ENCODE measurements at places on chromosomes 12 and 14.

DNA sequence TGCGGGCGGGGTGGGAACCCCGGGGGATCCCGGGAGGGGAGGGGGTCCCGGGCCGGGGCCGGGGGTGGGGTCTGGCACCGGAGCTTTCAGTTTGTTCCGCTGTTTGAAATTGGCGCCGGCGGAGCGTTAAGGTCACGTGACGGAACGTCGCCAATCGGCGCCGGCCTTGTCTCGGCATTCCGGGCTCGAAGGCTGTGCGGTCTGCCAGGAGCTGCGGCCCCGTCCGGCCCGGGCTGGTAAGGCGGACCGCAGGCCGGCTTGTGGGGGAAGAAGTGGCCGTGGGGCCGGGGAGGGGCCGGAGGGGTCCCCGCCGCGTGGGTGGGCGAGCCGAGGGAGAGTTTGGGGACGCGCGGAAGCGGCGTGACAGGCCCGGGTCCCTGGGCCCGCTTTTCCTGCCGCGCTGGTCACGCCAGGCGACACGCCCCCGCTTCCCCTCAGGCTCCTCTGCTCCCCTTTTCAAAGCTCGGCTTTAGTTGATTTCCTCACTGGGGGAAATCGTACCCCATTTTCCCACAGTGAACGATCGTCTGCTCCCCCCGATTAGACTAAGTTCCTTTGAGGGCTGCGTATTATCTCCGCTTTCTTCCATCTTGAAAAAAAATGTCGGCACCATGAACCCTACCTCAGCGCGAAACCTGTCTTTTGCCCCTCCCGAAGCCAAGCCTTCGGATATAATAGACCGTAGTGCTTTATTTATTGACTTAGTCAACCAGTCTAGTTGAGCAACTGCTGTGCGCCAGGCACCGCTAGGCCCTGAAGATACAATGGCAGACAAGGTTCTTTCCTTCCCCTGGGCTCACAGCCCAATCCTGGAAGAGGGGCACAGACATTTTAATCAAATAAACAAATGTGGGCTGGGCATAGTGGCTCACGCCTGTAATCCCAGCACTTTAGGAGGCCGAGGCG, at the start of the genes FOXM1 and RHNO1:
FOXM1 (minus strand) TSS at position 128 of the 906 bp plus-strand sequence. CDS start 2,696 bp downstream, outside the sequence.
RHNO1 (plus strand) TSS at position 177 of the 906 bp plus-strand sequence. CDS start 8,144 bp downstream, outside the sequence.
- H3K27me3 ChIP-seq: no peaks in the 10 kb centered on the region
- peak within 1 kb of the TSS; percentile 94 for H3K27ac ChIP-seq
- DNase-seq: peak; percentile 88
- peaks cover 10% of the 10 kb centered on the region for H3K4me1 ChIP-seq

- no peak for DNase-seq
- H3K27me3 ChIP-seq: no peaks in the 10 kb centered on the region
- H3K27ac ChIP-seq: peak overlapping the region; percentile 84
- peaks cover 20% of the 10 kb centered on the region for H3K4me1 ChIP-seq
Observed at GRCh38 chr12:112408621-112409020, 784 bp downstream of the RPL6 start.

DNA sequence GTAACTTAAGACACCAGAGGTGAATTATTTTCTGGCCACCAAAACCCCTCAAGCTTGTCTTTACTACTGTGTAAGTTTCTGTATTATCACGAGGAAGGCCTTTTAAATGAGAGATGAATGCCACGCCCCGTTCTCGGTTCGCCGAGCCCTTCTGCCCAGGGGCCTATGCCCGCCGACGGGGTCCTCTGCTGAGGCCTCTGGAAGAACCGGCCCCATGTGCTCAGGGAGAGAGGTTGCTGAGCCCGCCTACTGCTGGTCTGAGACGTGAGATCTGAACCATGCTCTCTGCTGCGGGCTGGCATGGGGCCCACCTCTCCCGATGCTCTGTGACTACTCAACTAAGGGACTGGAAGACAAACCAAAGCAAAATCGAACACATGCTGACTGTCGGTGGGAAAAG, 21.0 kb downstream of the AMN start:
- H3K27ac ChIP-seq: no peak overlapping the region
- no peaks in the 10 kb centered on the region for H3K27me3 ChIP-seq
- no peaks in the 10 kb centered on the region for H3K4me1 ChIP-seq
- no peak overlapping the region for H3K4me3 ChIP-seq
- no peaks in the 10 kb centered on the region for H3K36me3 ChIP-seq
- DNase-seq: no peak

GRCh38 chr12:87376722-87377121, 652.5 kb downstream of the C12orf50 start:
- no peaks in the 10 kb centered on the region for H3K4me1 ChIP-seq
- H3K27me3 ChIP-seq: no peaks in the 10 kb centered on the region
- DNase-seq: no peak
- H3K4me3 ChIP-seq: no peak overlapping the region
- no peak overlapping the region for H3K27ac ChIP-seq
- H3K36me3 ChIP-seq: no peaks in the 10 kb centered on the region

DNA sequence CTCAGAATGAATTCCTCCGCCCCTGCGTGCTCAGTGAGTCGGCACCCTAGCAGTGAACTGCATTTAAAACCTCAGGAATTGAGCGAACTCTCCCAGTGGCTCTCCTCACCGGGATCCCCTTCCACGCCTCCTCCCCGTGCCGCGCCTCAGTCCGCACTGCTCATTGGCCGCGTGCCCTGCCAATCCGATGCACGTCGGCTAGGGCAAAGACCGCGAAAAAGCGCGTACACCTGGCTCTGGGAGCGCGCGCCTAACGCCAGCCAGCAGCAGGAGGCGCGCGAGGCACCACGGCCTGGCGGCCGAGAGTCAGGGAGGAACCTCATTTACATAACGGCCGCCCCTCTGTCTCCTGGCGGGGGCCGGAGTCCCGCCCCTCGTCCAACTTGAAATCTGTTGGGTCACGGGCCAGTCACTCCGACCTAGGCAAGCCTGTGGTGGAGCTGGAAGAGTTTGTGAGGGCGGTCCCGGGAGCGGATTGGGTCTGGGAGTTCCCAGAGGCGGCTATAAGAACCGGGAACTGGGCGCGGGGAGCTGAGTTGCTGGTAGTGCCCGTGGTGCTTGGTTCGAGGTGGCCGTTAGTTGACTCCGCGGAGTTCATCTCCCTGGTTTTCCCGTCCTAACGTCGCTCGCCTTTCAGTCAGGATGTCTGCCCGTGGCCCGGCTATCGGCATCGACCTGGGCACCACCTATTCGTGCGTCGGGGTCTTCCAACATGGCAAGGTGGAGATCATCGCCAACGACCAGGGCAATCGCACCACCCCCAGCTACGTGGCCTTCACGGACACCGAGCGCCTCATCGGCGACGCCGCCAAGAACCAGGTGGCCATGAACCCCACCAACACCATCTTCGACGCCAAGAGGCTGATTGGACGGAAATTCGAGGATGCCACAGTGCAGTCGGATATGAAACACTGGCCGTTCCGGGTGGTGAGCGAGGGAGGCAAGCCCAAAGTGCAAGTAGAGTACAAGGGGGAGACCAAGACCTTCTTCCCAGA, at the start of gene HSPA2:
HSPA2 (plus strand) TSS at position 534 of the 995 bp plus-strand sequence; CDS start at position 643, 109 bp downstream.
- H3K27ac ChIP-seq: peak within 1 kb of the TSS; percentile 53
- peaks cover 9% of the 10 kb centered on the region for H3K4me1 ChIP-seq
- no peaks in the 10 kb centered on the region for H3K36me3 ChIP-seq
- H3K27me3 ChIP-seq: no peaks in the 10 kb centered on the region
- H3K4me3 ChIP-seq: peak within 1 kb of the TSS; percentile 90
- DNase-seq: peak; percentile 87

GRCh38 chr14:39967885-39968284, 535.7 kb upstream of the FBXO33 start:
- no peak for DNase-seq
- H3K27me3 ChIP-seq: no peaks in the 10 kb centered on the region
- H3K4me3 ChIP-seq: no peak overlapping the region
- no peak overlapping the region for H3K27ac ChIP-seq

DNA sequence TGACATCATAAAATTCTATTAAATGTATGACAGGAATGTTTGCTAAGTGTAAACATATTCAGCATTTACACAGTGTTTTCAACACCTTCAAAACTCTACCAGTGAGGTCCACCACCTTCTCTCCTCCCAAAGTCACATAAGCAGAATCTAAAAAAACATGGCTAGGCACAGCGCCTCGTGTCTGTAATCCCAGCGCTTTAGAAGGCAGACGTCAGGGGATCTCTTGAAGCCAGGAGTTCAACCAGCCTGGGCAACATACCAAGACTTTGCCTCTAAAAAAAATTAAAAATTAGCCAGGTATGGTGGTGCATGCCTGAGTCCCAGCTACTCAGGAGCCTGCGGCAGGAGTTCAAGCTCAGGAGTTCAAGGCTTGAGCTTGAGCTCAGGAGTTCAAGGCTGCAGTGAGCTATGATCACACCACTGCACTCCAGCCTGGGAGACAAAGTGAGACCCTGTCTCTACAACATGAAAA, 30.0 kb downstream of the NUMB start:
- H3K36me3 ChIP-seq: no peaks in the 10 kb centered on the region
- H3K4me1 ChIP-seq: no peaks in the 10 kb centered on the region
- H3K4me3 ChIP-seq: no peak overlapping the region
- H3K27me3 ChIP-seq: no peaks in the 10 kb centered on the region
- DNase-seq: no peak

GRCh38 chr14:85233756-85234155, 296.2 kb upstream of the FLRT2 start:
- H3K36me3 ChIP-seq: no peaks in the 10 kb centered on the region
- H3K27ac ChIP-seq: no peak overlapping the region
- no peak overlapping the region for H3K4me3 ChIP-seq

Measured in naive thymus-derived CD4-positive, alpha-beta T cell (primary cell).